ENCODE measurements at places on chromosomes 11 and 22. TPM values are rescaled to one million over a fixed set of nuclear protein-coding genes. Genes with fewer than 3 reads are reported as not detected.
A peak's percentile ranks its signal among the peaks of the same experiment; 100 is the strongest.

Gene SYCE3
- not detected for total RNA-seq

GRCh38 chr11:45919806-45920530, 2.3 kb upstream of the PEX16 start:
- peaks cover 11% of the 10 kb centered on the region for H3K4me1 ChIP-seq
- peaks cover 3% of the 10 kb centered on the region for H3K36me3 ChIP-seq
- H3K4me3 ChIP-seq, result no peak overlapping the region
- DNase-seq, result peak; percentile 69
- peaks cover 39% of the 10 kb centered on the region for H3K27me3 ChIP-seq

Gene PAX6
- total RNA-seq, result under 0.01 TPM

Gene RASD2
- total RNA-seq, result under 0.01 TPM

DNA sequence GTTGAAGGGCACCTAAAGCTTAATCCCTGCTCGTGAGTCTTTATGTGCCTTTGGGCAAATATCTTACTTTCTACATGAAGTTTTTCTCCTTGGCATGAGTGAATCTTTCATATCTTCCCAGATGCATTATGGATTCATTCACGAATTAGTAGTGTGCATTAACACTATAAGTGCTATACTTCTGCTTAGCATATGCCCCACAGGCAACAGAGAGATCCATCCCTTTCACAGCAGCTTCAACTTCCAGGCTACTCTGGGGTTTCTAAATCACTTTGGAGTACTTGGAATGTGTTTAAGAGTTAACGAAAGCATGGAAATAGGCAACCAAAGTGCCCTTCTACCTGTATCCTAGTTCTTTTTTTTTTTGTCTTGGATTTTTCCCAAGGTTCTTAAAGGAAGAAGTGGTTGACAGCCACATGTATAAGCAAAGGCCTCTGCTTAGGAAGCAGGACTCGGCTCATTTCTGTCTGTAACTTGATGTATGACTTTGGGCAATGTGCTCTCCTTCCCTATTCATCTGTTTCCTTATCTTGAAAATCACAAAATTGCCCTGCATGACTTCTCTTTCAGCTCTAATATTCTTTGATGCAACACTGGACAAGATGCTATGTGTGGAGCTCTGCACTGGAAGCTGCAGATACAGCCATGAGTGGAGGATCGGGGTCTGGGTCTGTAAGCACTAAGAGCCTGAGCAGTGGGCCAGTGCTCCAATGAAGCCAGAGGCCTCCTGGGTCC, 54.5 kb upstream of the ME3 start:
- no peak overlapping the region for H3K27ac ChIP-seq
- H3K4me1 ChIP-seq, result peaks cover 5% of the 10 kb centered on the region
- no peaks in the 10 kb centered on the region for H3K27me3 ChIP-seq
- no peak for DNase-seq

- H3K36me3 ChIP-seq, result no peaks in the 10 kb centered on the region
- H3K4me3 ChIP-seq, result no peak overlapping the region
- DNase-seq, result peak; percentile 37
- peaks cover 16% of the 10 kb centered on the region for H3K4me1 ChIP-seq
- no peak overlapping the region for H3K27ac ChIP-seq
- H3K27me3 ChIP-seq, result no peaks in the 10 kb centered on the region
These were observed 12.9 kb downstream of the ADORA2A start for GRCh38 chr22:24440270-24440717.

GRCh38 chr22:43862074-43862881, at the start of gene SULT4A1:
SULT4A1 (minus strand) TSS chr22:43862513; CDS start chr22:43862382, 131 bp downstream.
- H3K4me3 ChIP-seq, result no peak within 1 kb of the TSS
- peaks cover 31% of the 10 kb centered on the region for H3K27me3 ChIP-seq
- no peak within 1 kb of the TSS for H3K27ac ChIP-seq
- no peaks in the 10 kb centered on the region for H3K36me3 ChIP-seq
- DNase-seq, result peak; percentile 92

- no peaks in the 10 kb centered on the region for H3K27me3 ChIP-seq
- peaks cover 13% of the 10 kb centered on the region for H3K36me3 ChIP-seq
These were observed 5.3 kb downstream of the BDNF start for GRCh38 chr11:27694992-27695391.

- H3K27me3 ChIP-seq, result no peaks in the 10 kb centered on the region
- no peak overlapping the region for H3K4me3 ChIP-seq
- H3K4me1 ChIP-seq, result peaks cover 49% of the 10 kb centered on the region
- H3K36me3 ChIP-seq, result peaks cover 36% of the 10 kb centered on the region
- no peak for DNase-seq
- no peak overlapping the region for H3K27ac ChIP-seq
These were observed 15.3 kb upstream of the CDC42BPG start for GRCh38 chr11:64859542-64860414.

Gene CLMP
- 210 TPM for total RNA-seq

Measured in osteoblast (primary cell).